ENCODE measurements at places on chromosomes 12 and 14.

- DNase-seq: no peak
Measured at GRCh38 chr14:50343434-50343833, 31.3 kb downstream of the DMAC2L start.

- no peak for DNase-seq
Measured at GRCh38 chr14:91872011-91872501, 4.7 kb upstream of the TC2N start.

- no peak for DNase-seq
Measured at GRCh38 chr12:44357494-44357893, 518.6 kb downstream of the NELL2 start.

GRCh38 chr14:53742233-53742620 lies 214.4 kb downstream of the BMP4 start:
- no peak for DNase-seq

DNA sequence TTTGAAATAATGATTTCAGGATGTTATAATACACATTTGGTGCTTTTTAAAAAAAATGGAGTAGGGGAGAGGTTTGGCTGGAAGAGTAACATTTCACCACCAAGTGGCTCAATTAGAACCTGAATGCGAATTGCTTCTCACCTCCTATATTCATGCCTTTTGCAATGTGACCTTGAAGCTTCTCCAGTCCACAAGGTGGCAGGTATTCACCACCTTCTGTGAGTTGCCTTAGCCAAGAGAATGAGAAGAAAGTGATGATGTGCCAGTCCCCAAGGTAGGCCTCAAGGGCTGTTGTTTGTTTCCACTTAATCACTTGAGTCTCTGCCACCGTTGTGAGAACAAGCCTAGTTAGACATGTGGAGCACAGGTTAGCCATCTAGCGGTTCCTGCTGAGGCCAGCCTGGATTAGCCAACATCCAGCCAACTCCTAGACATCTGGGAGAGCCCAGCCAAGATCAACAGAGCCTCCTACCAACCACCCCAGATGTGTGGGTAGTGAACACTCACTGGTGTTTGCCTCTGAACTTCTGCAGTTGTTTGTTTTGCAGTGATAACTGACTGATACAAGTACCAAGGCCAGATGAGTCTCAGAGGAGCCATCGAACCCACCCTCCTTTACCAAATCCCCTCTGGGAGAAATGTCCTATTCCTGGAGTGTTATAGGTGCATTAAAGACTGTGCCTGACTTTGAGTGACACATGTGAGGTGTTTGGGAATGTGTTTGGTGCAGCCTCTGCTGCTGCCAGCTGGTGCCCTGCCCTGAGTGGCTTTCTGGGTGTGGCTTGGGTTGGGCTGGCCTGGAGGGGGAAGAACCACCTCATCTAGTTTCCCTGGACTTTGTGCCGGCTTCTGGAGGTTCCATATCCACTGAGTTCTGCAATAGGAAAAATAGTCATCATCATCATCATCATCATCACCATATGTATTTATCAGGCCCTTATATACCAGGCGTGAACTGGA lies 132.5 kb upstream of the RFLNA start:
- no peak for DNase-seq

DNA sequence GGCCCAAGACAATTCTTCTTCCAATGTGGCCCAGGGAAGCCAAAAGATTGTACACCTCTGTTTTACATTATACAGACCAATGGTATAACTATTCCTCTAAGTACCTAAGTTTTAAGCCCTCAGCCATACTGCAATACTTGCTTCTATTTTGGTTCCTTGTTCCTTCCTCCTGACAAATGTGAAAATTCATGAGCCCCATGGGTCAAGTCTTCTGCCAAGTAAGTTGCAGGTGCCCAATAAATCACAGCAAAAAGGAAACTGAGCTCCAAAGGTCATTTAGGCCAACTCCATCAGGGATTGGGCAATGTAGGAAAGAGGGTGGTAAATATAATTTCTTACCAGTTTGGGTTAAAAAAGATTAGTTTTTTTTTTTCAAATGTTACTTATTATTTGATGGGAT lies 57.7 kb upstream of the NPFF start:
- DNase-seq: no peak

DNA sequence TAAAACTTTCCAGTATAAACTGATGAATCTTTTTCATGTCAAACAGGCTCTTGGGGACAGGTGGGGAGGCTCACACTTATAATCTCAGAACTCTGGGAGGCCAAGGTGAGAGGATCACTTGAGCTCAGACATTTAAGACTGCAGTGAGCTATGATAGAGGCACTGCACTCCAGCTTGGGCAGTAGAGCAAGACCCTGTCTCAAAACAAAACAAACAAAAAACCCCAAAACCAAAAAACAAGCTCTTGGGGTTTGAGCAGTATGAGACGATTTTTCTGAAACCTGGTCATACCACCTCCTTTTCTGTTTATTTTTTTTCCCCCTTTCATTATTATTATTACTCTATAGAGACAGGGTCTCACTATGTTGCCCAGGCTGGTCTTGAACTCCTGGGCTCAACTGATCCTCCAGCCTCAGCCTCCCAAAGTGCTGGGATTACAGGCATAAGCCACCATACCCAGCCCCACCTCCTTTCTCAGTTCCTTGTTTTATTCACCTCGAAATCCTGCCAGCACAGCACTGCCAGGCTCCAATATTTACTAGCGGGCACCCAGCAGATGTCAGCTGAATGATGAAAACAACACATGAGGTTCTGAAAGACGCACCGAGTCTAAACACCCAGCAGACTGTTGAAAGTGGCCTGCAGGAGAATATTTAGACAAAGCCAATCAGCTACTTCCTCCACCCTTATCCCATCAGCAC lies 19.5 kb upstream of the CDK17 start:
- DNase-seq: no peak
